ENCODE measurements at places on chromosomes 7 and 10. TPM values are rescaled to one million over a fixed set of nuclear protein-coding genes. Genes with fewer than 3 reads are reported as not detected.

Gene COBL
- 30.8 TPM for polyA plus RNA-seq

Gene PIP4K2A
- 7.7 TPM for polyA plus RNA-seq

Gene MKI67
- 29.6 TPM for polyA plus RNA-seq

- H3K36me3 ChIP-seq = peaks cover 2% of the 10 kb centered on the region
- H3K4me3 ChIP-seq = no peak overlapping the region
- H3K4me1 ChIP-seq = no peaks in the 10 kb centered on the region
- peak; percentile 51 for DNase-seq
- no peaks in the 10 kb centered on the region for H3K27me3 ChIP-seq
These were observed 113.9 kb downstream of the DIP2C start for GRCh38 chr10:575402-576129.

DNA sequence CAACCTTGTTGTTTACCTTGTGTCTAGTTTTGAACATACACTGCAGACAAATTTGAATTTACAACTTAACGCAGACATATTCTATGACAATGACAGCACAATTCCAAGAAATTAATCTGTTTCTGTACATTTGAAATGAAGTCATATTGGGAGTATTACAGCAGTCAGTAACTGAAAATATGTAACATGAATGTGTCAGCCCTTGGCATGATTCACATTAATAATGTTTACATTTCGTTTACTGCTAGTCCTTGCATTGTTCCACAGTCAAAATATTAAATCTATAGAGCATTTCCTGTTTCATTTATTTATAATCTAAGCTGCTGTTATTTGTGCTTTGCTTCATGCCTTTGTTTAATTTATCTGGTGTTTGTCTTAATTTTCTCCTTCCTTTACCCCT is 80.4 kb downstream of the NOC3L start:
- no peak overlapping the region for H3K4me3 ChIP-seq
- peaks cover 4% of the 10 kb centered on the region for H3K36me3 ChIP-seq
- no peaks in the 10 kb centered on the region for H3K27me3 ChIP-seq
- H3K4me1 ChIP-seq = no peaks in the 10 kb centered on the region
- H3K27ac ChIP-seq = no peak overlapping the region
- DNase-seq = no peak

GRCh38 chr7:73829505-73829904 is 1.3 kb upstream of the CLDN4 start:
- H3K27me3 ChIP-seq = no peaks in the 10 kb centered on the region
- H3K27ac ChIP-seq = peak overlapping the region; percentile 100
- peaks cover 46% of the 10 kb centered on the region for H3K4me1 ChIP-seq
- peak overlapping the region; percentile 25 for H3K4me3 ChIP-seq

GRCh38 chr7:29877196-29877595 is 70.9 kb downstream of the WIPF3 start:
- no peak overlapping the region for H3K27ac ChIP-seq
- DNase-seq = no peak
- no peak overlapping the region for H3K4me3 ChIP-seq
- no peaks in the 10 kb centered on the region for H3K36me3 ChIP-seq
- peaks cover 2% of the 10 kb centered on the region for H3K27me3 ChIP-seq
- H3K4me1 ChIP-seq = no peaks in the 10 kb centered on the region

- no peaks in the 10 kb centered on the region for H3K36me3 ChIP-seq
- H3K27ac ChIP-seq = no peak overlapping the region
- H3K4me3 ChIP-seq = no peak overlapping the region
- H3K27me3 ChIP-seq = no peaks in the 10 kb centered on the region
- H3K4me1 ChIP-seq = peaks cover 9% of the 10 kb centered on the region
These were observed 7.6 kb downstream of the CHST12 start for GRCh38 chr7:2411049-2411448.

DNA sequence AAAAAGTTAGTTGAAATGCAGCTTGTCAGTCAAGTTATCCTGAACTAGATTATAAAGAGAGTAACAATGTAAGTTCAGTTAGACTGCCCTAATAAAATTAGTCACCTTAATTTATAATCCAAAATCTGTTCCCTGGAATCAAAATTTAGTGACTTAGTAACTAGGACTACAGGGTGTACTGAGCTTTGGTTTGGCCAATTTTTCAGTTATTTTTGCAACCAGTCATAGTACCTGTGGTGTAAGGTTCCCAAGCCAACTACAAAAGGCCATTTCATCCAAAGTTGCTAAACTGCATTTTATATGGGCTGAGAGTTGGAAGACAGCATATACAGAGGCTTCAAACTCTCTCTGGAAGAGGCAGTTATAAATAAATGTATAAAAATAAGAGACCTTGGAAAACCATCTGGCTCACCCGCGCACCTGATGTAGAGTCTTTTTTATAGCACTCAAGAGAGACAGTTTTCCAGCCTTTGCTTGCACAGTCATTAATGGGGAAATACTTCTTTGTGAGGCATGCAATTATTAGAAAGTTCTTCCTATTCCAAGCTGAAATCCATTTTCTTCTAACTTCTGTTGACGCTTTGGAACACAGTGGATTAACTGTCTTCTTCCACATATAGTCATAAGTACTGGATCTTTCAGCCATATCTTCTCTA is 59.2 kb downstream of the PUS7 start:
- H3K36me3 ChIP-seq = no peaks in the 10 kb centered on the region
- no peak for DNase-seq
- H3K27ac ChIP-seq = no peak overlapping the region
- no peaks in the 10 kb centered on the region for H3K27me3 ChIP-seq

DNA sequence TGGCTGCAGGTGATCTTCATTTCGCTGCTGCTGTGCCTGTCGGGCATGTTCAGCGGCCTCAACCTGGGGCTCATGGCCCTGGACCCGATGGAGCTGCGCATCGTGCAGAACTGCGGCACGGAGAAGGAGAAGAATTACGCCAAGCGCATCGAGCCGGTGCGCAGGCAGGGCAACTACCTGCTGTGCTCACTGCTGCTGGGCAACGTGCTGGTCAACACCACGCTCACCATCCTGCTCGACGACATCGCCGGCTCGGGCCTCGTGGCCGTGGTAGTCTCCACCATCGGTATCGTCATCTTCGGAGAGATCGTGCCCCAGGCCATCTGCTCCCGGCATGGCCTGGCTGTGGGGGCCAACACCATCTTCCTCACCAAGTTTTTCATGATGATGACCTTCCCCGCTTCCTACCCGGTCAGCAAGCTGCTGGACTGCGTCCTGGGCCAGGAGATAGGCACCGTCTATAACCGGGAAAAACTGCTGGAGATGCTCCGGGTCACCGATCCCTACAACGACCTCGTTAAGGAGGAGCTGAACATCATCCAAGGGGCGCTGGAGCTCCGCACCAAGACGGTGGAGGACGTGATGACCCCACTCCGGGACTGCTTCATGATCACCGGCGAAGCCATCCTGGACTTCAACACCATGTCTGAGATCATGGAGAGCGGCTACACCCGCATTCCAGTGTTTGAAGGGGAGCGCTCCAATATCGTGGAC is 1.3 kb downstream of the CNNM2 start:
- no peaks in the 10 kb centered on the region for H3K27me3 ChIP-seq
- DNase-seq = peak; percentile 29
- peak overlapping the region; percentile 68 for H3K4me3 ChIP-seq
- H3K36me3 ChIP-seq = no peaks in the 10 kb centered on the region
- no peak overlapping the region for H3K27ac ChIP-seq

GRCh38 chr10:78515038-78515872 is 481.6 kb downstream of the RPS24 start:
- H3K4me3 ChIP-seq = no peak overlapping the region
- H3K27me3 ChIP-seq = no peaks in the 10 kb centered on the region
- H3K4me1 ChIP-seq = no peaks in the 10 kb centered on the region
- no peak overlapping the region for H3K27ac ChIP-seq
- no peaks in the 10 kb centered on the region for H3K36me3 ChIP-seq

DNA sequence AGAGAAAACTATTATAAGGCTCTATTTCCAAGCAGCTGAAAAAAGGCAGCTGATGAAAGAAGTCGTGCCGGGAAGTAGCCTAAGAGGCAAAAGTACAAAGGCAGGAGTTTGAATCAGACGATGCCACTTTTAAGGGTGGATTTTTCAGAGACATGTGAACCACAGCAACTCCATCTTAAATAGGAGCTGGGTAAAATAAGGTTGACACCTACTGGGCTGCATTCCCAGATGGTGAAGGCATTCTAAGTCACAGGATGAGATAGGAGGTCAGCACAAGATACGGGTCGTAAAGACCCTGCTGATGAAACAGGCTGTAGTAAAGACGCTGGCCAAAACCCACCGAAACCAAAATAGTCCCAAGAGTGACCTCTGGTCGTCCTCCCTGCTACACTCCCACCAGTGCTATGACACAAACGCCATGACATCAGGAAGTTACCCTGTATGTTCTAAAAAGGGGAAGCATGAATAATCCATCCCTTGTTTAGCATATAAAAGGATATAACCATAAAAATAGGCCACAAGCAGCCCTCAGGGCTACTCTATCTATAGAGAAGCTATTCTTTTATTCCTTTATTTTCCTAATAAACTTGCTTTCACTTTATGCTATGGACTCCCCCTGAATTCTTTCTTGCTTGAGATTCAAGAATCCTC is 45.5 kb upstream of the PRSS1 start:
- H3K4me3 ChIP-seq = no peak overlapping the region
- no peaks in the 10 kb centered on the region for H3K27me3 ChIP-seq
- no peaks in the 10 kb centered on the region for H3K4me1 ChIP-seq
- no peak for DNase-seq
- H3K36me3 ChIP-seq = no peaks in the 10 kb centered on the region
- H3K27ac ChIP-seq = no peak overlapping the region
